NCI-H187 treated with DMSO at 0.1 percent for 48 hours (cell line): ENCODE measurements at places on chromosomes 5 and 9.

- no peak for DNase-seq
Measured at GRCh38 chr5:139543423-139543991, 17.6 kb upstream of the UBE2D2 start.

GRCh38 chr9:69603656-69604055 lies 68.5 kb downstream of the APBA1 start:
- no peak for DNase-seq

- no peak for DNase-seq
Measured at GRCh38 chr5:148791334-148791667, 35.1 kb upstream of the ADRB2 start.

GRCh38 chr5:151248651-151249050 lies 4.3 kb upstream of the GM2A start:
- no peak for DNase-seq
